ENCODE measurements at places on chromosomes 2 and 18.

- DNase-seq, result peak; percentile 80
These were observed 16.1 kb upstream of the DPP4 start for GRCh38 chr2:162090109-162090508.

GRCh38 chr18:28455971-28456370 is 279.0 kb upstream of the CDH2 start:
- peak; percentile 43 for DNase-seq

DNA sequence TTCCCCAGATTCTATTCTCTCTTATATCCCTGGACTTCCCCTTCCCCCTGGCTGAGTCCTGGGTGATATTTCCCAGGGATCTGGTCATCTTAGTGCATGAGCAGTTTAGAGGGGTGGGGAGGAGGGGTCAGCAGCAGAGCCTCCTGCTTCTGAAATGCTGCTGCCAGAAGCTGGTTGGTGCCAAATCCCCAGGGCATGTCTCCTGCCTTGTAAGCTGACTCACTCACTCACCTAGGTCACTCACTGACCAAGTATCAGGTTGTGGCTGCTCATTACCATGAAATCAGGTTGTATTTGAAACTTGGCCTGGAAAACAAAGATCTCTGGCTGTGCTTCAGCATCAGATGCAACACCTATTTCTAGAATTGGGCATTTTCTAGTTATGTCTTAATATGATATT is 14.3 kb downstream of the GPR39 start:
- DNase-seq, result no peak

DNA sequence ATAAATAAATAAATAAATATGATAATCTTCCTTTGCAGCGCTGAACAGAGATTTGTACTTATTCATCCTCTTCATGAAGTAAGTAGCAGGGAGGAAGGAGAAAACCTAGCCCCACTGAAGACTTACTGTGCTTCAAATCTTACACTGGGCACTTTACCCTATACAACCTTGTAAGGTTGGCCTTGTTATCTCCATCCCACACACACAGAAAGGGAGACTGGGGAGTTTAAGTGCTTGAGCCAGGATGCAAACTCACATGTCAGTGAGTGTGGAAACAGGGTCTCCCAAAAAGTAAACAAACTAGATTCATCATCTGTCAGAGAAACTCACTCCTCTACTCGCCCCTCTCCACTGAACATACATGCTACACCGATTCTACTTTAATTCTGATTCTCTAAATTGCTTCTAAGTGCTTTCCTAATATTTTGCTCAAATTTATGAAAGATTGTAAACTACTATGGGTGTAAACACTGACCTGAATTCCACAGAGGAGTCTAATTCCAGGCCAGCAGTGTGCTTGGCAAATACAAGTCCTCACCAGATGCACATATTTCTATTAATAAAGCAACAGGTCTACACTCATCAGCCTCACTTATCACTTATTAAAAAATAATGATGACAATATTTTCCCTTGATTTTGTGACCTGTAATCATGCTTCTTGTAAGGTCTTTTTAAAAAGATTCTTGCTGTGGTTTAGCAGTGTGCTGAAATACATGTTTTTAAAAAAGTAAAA is 155.5 kb downstream of the TCF4 start:
- no peak for DNase-seq

DNA sequence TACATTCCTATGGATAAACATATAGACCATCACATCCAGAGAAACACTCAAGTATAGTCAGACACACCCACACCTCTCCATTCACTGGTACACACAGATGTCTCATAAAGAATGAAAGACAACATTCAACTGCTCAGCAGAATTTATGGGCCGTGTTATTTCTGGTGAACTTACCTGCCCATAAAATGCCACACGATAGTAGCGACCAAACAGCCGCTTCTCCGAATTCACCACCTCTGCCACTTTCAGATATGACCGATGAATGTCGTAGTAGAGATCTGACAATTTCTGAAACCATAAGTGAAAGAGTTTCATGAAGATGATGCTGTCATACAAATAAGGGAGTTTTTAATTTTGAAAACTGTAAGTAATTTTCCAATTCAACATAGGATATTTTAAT is 70.7 kb upstream of the CCDC195 start:
- DNase-seq, result no peak

DNA sequence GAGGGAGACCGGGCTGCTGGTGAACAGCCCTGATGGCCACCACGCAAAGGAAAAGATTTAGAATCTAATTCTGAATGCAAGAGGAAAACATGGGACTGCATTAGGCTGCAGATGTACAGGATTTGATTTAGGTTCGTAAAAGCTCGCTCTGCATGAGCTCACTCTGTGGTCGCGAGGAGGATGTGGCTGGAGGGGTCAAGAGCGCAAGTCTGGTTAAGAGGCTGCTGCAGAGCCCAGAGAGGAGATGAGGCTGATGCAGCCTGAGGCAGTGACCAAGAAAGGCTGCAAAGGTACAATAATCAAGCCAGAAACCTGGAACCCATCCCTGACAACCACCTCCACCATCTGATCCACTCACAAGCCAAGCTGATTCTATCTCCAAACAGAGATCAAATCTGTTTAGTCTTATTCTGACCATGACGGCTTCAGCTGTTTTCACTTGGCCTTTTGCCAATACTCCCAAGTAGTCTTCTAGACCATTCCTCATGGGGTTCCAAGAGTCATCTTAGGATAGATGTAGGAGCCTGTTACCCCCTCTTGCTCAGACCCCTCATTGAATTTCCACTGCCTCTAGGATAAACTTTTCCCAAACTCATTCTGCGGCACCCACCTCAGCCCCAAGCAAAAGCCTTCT is 58.9 kb upstream of the ARL4C start:
- DNase-seq, result no peak

DNA sequence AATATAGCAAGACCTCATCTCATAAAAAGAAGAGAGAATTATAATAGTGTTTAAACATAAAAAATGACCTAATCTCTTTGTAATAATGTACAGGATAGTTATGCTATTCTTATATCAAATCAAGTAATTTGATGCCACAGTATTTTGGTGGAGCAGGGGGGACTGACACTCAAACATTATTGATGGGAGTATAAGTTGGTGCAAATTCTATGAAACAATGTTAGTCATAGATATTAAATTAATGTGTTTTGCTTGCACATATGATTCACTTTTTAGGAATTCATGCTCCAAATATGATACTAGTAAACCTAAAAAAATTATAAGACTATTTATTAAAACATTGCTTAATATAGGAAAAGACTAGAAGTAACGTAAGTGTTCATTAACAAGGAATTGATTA is 256.1 kb upstream of the SYT4 start:
- no peak for DNase-seq

DNA sequence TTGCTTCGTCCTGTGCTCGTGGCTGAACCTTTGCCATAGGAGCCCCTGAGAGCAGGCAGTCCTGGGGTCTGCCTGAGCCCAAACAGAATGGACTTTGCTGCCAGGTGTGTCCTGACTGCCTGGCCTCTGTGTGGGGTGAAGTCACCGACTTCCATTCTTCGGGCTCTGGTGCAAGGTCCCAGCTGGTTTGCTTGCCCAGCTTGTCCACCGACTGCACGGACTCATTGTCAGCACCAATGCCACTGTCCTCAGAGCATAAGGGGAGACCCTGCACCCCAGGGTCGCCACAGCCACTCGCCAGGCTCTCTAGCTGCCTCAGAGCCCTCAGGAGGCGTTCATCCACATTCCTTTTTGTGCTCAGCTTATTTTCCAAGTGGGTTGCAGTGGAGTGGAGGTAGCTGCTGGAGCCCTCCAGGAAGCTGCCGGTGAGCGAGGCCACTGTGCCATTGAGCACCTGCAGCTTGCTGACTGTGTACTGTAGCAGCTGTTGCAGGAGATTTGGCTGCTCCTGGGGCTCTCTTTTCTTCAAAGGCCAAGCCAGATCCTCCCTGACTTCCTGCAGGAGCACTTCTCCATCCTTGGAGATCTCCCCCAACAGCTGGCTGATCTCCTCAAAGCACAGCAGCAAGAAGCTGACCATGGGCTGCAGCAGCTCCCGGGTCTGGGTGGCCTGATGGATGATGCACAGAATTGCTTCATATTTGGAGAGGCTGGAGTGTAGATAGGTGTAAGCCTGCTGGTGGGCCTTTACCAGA is 1.2 kb downstream of the PCARE start:
- DNase-seq, result no peak

DNA sequence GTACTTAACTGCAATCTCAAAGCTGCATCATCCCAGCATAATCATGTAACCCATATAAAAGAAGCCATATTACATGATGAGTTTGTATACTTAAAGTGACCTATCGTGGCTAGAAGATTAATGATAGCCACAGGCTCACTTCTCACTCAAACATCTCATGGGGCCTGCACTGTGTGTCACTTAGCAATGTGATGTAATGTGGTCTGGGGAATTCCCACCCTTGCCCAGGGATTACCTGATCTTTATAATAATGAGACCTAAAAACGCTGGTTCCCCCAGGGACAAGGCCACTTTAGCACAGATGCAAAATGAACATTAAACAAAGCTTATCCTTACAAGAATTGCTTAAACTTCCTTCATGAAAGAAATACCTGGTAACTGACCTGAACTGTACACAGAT is 427.1 kb upstream of the CNTNAP5 start:
- DNase-seq, result no peak

DNA sequence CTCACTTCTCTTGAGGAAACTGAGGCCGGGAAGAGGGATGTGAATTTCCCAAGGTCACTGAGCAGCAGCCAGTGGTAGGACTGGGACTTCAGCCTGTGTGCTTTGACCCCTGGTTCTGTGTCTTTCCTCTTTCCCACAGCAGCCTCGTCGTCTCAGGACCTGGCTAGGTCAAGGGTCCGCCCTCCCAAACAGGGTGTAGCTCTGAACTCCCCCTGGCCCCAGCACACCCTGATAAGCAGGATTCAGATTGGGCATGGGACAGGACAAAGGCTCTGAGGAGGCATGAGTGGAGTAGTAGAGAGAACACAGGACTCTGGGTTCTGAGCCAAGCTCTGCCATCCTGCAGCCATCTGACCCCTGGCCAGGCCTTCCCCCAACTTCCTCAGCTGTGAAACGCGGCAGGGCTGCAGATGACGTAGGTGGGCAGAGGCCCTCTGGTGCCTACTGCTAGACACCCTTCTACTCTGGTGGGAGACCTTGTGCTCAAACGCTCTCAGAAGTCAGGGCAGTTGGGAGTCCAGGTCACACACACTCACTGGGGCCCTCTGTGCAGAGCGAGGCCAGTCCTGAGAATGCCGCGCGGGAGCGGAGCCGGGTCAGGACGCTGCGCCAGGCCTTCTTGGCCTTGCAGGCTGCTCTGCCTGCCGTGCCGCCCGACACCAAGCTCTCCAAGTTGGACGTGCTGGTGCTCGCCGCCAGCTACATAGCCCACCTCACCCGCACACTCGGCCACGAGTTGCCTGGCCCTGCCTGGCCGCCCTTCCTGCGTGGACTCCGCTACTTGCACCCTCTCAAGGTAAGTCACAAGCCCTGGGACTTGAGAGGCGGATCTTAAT is 984 bp downstream of the TCF23 start:
- no peak for DNase-seq

DNA sequence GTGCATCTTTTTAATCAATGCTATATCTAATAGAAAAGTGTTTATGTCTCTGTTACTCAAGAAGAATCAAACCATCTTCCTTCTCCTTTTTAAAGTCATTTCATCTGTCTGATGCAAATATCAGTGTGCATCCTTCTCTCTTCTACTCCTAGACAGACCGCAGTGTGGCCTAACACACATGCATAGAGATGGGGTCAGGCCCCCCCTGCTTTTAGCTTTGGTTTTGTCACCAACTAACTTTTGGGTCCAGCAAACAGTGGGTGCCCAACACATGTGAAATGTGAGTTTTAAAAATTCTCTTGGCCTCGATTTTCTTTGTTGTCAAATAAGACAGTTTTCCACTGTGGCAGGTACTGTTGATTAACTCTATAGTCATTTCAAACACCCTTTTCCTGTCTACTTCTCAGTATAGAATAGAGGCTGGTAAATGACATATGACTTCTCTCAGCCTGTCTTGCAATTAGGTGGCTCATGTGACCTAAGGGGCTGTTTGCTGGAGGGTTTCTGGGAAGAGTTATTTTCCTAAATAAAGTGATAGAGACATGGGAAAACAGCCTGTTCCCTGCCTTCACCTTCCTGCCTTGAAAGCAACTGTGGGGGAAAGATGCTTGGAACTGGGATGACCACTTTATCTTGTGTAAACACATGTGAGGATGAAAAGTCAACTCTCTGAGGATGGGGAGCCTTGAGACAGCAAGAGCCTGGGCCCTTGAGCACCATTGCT is 65.7 kb upstream of the DARS1 start:
- no peak for DNase-seq

DNA sequence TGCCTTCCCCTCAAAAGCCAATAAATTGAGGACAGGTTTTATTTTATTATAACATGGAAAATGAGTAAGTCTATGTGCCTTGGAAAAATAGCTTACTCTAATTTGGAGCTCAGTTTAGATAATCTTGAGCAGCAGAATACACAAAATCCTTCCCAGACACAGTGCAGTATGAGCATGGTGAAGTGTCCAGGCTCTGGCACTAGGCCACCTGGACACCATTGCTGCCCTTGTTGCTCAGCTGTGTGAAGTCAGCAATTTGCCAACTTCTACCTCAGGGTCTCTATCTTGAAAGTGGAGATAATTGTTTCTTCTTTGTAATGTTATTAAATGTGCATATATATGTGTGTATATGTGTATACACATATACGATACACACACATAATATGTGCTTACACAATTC is 104.9 kb upstream of the CAVIN2 start:
- no peak for DNase-seq

DNA sequence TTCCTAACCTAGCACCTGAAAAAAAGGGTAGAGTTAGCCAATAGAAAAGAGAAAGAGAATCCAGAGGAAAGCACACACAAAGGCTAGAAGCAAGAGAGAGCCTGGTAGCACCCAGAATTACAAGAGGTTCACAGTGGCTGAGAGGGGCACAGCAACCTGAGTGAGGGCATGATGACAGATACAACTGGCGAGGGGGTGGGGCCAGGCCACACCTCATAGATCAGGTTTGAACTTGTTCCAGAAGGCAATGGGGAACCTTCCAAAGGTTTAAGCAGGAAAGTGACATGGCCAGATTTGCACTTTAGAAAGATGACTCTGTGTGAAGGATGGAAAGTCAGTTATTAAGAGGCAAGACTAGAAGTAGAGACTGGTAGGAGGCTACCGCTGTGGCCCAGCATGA is 148.0 kb downstream of the TTC32 start:
- no peak for DNase-seq

GRCh38 chr2:16656784-16657391 is 8.7 kb downstream of the CYRIA start:
- no peak for DNase-seq

GRCh38 chr2:96528006-96528699 is 8.4 kb upstream of the ARID5A start:
- DNase-seq, result no peak

Data from HCEC 1CT (cell line).